ENCODE measurements at places on chromosomes 7 and 10.

DNA sequence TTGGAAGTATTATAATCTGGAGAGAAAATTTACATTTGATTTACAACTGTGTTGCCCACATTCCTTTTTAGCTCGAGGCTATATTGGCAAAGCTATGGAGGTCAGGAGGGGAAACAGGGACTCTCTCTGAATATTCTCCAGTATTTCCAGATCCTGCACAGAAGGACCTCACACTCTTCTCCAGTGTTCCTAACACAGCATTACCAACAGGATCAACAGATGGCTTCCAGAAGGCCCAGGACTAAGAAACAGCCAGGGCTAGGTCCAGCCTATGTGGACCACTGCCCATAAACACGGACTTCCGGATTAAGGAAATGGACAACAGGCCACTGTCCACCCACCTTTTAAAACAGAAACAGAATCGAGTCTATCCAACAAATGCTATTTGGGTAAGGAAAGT, 65.3 kb downstream of the CHCHD3 start:
- no peak for DNase-seq

DNA sequence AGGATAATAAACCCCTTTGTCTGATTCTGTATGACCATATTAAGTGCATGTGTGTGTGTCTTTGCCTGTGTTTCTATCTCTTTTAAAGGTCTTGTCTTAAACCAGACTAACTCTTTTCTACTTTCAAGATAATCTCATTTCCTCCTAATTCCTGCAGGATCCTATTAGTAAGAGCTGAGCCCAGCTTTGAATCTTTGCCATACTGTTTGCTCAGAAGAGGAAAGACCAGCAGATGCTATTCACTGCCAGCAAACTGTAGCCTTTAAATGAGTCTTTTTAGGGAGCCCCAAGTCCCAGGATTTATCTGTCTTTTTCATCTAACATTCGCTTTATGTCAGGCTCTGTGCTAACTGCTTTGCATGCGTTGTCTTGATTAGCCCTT, 2.9 kb downstream of the GPR158 start:
- DNase-seq = no peak

DNA sequence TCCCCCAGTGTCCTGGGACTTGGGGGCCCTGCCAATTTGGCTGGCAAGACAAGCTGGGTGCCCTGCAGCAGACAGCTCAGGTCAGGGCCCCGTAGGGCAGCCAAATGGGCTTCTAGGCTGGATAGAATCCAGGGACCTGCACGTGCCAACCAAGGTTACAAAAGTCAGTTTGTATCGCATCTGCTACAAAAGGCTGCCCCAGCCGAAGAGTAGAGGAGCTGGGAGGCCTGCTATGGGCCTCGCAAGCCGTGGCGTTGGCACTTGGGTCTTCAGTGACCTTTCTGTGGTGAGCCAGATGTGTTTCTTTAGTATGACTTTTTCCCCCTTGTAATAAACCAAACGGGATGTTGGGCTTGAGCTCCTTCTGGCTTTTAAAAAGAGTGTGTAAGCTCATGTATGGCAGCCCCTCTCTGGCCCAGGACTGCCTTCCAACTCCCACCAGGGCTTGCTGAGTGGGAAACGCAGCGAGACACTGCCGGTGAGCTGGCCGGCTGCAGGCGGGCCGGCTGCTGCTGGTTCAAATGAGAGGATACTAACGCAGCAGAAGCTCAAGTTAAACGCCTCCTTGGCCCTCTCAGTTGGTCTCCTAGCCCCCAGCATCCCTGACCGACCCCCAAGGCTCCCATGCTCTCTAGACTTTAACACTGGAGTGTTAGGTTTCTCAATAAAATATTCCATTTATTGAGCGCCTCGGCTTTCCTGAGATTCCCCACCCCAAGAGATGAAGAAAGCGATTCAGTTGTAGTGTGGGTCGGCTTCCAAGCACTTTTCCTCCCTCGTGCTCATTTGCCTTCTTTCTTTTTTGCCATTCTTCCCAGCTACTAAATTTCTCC, 3.1 kb upstream of the HOXA10 start:
- DNase-seq = no peak

DNA sequence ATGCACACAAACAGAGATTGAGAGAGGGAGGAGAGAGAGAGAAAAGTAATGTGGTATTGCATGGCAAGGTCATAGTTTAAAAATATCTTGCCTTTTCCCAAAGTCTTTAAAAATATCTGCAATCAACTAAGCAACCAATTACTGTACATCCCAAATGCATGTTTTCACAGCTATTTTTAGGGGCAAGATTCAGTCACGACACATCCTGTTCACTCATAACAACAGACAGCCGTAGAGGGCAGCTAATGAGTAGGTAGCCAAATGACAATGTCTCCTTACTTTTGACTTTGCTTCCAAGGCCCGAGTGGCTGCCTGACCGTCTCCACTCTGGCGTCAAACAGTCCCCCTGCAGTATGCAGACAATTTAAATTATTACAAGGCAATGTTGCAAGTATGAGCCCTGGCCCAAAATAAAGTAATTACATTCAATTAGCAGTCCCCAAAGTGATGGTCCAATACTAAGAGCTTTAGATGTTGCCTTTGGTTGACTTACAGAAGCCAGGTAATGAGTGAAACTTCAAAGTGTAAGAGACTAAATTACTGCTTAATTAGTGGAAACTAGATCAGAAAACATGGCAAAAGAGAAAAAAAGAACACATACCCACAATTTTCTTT, 162.9 kb downstream of the MBL2 start:
- no peak for DNase-seq

GRCh38 chr10:71589617-71590551, 129.7 kb downstream of the C10orf105 start:
- no peak for DNase-seq

GRCh38 chr10:373015-373414, 237.8 kb downstream of the ZMYND11 start:
- no peak for DNase-seq

- no peak for DNase-seq
These were observed 748.7 kb upstream of the GALNT17 start for GRCh38 chr7:70383066-70383782.

GRCh38 chr10:115024371-115024770, 68.8 kb upstream of the ATRNL1 start:
- DNase-seq = no peak

GRCh38 chr7:23615331-23615730, 18.1 kb downstream of the CCDC126 start:
- DNase-seq = no peak

DNA sequence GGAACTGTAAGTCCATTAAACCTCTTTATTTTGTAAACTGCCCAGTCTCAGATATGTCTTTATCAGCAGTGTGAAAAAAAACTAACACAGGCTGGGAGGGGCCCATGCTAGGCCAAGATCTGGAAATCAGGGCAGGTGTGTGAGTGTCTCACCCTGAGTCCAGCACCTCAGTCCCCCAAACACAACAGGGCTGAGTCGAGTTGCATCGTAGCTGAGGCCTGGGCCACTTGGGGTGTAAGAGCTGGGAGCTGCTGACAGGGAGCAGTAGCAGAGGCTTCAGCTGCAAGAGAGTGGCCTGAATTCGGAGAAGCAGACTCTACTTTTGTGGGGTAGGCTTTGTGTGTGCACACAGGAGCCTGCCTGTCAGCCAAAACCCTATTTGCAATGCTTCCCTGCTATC, 553.1 kb downstream of the PTPRN2 start:
- no peak for DNase-seq

GRCh38 chr10:93063144-93063976, 2.8 kb downstream of the CYP26C1 start:
- DNase-seq = no peak

DNA sequence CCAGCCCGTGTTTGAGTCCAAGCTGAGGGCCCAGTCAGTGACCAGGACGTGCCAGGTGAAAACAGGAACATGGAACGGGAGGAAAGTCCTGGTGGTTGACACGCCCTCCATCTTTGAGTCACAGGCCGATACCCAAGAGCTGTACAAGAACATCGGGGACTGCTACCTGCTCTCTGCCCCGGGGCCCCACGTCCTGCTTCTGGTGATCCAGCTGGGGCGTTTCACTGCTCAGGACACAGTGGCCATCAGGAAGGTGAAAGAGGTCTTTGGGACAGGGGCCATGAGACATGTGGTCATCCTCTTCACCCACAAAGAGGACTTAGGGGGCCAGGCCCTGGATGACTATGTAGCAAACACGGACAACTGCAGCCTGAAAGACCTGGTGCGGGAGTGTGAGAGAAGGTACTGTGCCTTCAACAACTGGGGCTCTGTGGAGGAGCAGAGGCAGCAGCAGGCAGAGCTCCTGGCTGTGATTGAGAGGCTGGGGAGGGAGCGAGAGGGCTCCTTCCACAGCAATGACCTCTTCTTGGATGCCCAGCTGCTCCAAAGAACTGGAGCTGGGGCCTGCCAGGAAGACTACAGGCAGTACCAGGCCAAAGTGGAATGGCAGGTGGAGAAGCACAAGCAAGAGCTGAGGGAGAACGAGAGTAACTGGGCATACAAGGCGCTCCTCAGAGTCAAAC, 5.2 kb downstream of the GIMAP5 start:
- no peak for DNase-seq

DNA sequence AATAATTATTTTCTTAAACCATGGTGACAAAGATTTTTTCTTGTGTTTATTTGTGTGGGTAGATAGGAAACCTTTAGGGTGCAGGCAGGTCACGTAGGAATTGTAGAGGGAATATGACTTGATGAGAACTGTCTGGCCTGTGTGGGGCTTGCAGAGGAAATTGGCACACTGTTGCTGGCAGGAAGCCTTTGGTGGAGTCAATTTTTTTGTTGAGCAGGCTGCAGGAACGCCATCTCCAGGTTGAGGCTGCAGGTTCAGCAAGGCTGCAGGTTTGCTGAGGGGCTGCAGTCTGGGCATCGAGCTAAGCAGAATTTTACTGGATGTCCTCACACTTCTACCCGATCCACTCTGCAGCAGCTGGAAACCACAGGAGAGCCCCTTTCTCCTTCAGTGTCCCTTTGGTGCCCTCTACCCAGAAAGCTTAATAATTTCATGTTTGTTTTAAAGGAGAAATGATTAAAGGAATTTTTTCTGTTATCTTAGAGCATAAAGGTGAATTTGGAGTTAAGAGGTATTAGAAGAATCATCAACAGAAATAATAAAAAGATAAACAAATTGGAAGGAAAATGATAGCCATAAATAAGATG, 37.0 kb downstream of the TBC1D12 start:
- no peak for DNase-seq

DNA sequence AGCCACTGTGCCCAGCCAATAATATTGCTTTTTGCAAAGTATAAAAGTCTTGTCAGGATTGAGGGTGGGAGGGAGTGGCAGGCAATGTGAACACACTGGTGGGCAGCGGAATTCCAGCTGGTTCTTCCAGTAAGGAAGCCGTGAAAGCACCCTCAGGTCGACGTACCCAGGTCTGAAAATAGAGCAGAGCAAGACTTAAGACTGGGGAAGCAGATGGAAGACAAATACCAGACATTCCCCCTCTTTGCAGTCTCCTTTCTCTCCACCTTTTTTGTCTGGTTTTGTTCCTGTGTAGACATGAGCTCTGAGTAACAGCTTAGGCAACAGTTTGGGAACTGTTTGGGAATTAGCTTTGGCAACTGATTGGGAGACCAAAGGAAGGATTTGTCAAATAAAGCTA, 17.6 kb upstream of the CSTF2T start:
- DNase-seq = no peak

DNA sequence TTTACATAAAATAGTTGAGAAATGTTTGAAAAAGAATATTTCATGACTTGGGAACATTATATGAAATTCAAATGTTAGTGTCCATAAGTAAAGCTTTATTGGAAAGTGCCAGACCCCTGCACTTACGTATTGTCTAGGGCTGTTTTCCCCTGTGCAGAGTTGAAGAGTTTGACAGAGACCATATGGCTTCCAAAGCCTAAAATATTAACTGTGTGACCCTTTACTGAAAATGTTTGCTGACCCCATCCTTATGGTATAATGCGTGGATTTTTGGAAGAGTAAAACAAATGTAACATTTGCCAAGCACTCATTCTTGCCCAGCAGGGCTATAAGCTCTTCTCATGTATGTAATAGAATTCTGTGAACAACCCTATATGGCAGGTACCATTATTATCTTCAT, 40.1 kb upstream of the RAB18 start:
- DNase-seq = no peak
